ENCODE measurements at places on chromosomes 4 and X. TPM values are rescaled to one million over a fixed set of nuclear protein-coding genes. Genes with fewer than 3 reads are reported as not detected.

The PAGE4 gene
- total RNA-seq: not detected

The COX7B2 gene
- total RNA-seq: not detected

The SLC9B1 gene
- total RNA-seq: 1.1 TPM

The OGT gene
- total RNA-seq: 93.0 TPM

The GYPB gene
- 0.86 TPM for total RNA-seq

The CCDC160 gene
- 0.23 TPM for total RNA-seq

The PABPC5 gene
- 2.9 TPM for total RNA-seq

The SPANXC gene
- total RNA-seq: not detected
